ENCODE measurements at places on chromosomes 7 and 10. TPM values are rescaled to one million over a fixed set of nuclear protein-coding genes. Genes with fewer than 3 reads are reported as not detected.

The PRLHR gene
- not detected for total RNA-seq

The XRCC2 gene
- 28.5 TPM for total RNA-seq

The ABCC2 gene
- total RNA-seq: 1.3 TPM

The KAZALD1 gene
- 19.2 TPM for total RNA-seq

The COPG2 gene
- total RNA-seq: 24.4 TPM

The CPN1 gene
- total RNA-seq: not detected

The CARD11 gene
- 1.8 TPM for total RNA-seq

The NAPEPLD gene
- total RNA-seq: 14.8 TPM

The SEMA3D gene
- total RNA-seq: 23.3 TPM

The TMEM236 gene
- total RNA-seq: 0.06 TPM

The ALDH18A1 gene
- 85.2 TPM for total RNA-seq
